ENCODE measurements at places on chromosomes 1 and 21.

GRCh38 chr1:77560741-77561140, 121.7 kb downstream of the ZZZ3 start:
- no peak for DNase-seq

- no peak for DNase-seq
Measured at GRCh38 chr1:36864182-36864822, 170.0 kb downstream of the GRIK3 start.

GRCh38 chr1:9722378-9722749, 70.8 kb downstream of the PIK3CD start:
- DNase-seq = no peak

GRCh38 chr1:12549460-12550349, 68.3 kb downstream of the DHRS3 start:
- peak; percentile 40 for DNase-seq

GRCh38 chr1:162030759-162031280, 7.2 kb upstream of the OLFML2B start:
- DNase-seq = no peak

DNA sequence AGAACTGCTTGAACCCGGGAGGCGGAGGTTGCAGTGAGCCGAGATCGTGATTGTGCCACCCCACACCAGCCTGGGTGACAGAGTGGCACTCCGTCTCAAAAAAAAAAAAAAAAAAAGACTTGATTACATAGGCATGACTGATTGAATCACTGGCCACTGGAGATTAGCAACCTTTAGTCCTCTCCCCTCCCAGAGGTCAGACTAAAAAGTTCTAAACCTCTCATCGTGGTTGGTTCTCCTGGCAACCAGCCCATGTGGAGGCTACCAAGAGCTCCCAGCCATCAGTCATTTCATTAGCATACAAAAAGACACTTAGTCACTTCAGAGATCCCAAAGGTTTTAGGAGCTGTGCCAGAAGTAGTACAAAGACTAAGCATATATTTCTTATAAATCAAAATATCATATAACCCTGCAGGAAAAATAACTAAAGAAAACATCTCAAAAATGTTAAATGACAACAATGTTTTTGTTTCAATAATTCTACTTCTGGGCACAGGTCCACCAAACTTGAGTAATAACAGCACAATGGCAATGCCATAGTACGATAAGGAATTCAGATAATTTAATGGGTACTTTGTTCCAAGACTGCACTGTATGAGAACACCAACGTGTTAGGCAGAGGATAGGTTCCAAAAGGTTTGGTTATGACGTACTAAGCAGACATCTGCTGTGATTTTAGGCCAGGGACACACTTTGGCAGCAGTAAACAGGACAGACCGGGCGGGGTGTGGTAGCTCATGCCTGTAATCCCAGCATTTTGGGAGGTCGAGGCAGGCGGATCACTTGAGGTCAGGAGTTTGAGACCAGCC, 18.1 kb downstream of the USP48 start:
- no peak for DNase-seq

DNA sequence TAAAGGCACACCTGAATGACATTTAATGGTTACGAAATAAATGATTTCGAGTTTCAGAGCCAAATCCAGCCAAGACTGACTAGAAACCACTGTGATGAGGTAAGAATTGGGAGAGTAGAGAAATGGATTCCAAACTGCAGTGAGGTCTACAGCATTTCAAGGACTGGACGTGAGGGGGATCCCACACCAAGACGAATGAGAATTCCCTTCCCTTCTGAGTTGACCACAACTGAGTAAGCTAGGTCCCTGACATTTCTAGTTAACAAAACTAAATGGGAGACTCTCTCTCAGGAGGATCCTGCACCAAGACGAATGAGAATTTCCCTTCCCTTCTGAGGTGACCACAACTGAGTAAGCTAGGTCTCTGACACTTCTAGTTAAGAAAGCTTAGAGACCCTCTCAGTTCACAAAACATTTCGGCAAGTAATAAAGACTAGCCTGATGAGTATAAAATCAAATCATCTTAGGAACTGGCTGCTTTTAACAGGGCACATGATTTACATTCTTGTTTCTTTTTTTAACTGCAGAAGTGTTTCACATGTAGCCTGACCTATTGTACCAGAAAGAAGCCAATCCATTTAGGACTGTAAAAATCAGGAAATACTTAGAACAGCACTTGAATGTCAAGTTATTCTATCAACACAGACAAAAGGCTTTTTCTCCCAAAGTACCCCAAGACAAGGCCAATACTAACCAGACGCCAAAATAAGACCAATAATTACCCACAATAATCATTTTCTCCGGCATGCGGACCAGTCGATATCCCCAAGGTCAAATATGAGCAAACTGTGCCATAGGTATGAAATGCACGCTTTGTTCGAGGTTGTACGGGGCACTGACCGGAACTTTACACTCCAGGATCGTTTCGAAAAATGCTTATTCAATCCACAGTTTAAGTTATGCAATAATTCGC, 1.4 kb upstream of the SPATA1 start:
- DNase-seq = no peak

- DNase-seq = no peak
Measured at GRCh38 chr1:171427852-171428471, 57.4 kb upstream of the PRRC2C start.

GRCh38 chr1:180778782-180779398, 133.8 kb upstream of the KIAA1614 start:
- DNase-seq = no peak

GRCh38 chr1:3410142-3410925, 44.1 kb upstream of the ARHGEF16 start:
- DNase-seq = no peak
